Cortex of kidney (tissue), 1 donor: ENCODE measurements at places on chromosomes 1 and 21.

DNA sequence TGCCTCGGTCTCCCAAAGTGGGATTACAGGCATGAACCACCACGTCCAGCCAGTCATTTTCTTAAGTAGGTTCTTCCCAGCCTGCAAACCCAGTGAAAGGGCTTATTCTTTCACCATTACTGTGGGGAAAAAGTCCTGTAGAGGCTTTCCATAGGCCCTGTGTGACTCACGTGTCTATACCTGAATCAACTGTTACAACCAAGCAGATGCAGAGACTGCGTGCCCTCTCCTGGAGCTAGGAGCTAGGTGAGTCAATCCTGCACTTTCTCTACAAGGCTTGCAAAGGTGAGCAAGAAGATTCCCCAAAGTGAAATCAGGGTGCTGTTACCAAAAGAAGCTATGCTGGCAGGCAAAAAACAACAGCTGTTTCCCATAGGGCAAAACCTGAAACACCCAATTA is 13.8 kb upstream of the MPZL1 start:
- no peak for DNase-seq

- no peak for DNase-seq
These were observed 158.5 kb upstream of the LMO4 start for GRCh38 chr1:87170157-87170556.

DNA sequence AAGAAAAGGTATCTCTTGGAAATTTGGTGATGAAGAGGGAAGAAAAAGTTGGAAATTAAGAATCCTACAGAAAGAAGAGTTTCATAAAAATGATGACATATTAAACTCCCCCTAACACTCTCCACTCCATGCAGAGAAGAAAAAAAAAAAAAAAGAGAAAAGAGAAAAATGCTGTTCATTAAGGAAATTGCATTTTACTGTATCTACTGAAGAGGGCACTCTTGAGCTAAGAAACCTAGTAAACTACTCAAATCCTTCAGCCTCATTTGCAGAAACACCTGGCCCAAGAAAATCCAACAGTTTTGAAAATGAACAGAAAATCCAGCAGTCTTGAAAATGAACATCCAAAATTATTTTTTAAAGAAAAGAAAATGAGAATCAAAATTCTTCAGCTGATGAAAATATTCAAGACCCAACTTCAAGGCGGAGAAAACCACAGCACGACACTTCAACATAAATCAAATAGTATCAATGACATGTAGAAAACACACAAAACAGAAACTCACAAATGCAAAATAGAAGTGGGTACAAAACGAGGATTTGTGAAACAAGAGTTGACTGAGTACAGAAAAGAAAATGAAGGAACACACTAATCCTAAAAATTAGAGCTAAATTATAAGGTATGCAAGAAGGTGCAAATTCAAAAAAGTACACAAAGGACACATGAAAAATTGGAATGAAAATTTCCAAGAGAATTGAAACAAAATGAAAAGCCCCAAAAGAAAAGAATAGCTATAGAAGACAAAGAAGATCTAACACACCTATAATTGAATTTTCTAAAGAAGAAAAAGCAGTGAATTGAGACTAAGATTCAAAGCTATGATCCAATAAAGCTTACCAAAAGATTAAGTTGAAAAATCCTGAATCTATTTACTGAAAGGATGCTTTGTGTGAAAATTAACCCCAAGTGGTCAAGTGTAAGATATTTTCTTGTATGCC is 73.2 kb upstream of the DNAJC6 start:
- DNase-seq: no peak

DNA sequence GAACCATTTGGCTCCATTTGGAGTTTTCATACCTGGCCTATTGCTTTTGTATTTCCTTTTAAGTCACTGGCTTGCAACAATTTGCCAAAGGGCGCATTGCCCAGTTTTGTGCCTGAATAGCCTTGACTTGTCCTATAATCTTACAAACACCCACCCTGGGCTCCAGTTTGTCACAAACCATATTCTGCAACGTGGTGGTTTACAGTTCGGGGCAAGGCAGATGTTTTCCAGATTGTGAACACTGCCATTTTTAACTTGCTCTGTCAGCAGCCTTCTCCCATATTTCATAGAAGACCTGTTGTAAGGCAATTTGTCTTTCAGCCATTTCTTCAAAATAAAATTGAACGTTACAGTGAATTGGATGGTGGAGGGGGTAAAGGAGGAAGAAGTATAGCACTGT is 53.2 kb upstream of the UBE2U start:
- DNase-seq: no peak

GRCh38 chr1:36606641-36607262 is 124.0 kb upstream of the CSF3R start:
- no peak for DNase-seq

GRCh38 chr1:6385488-6386191 is 7.9 kb downstream of the ACOT7 start:
- DNase-seq: no peak

GRCh38 chr1:240189386-240189989 is 97.8 kb downstream of the FMN2 start:
- DNase-seq: no peak

DNA sequence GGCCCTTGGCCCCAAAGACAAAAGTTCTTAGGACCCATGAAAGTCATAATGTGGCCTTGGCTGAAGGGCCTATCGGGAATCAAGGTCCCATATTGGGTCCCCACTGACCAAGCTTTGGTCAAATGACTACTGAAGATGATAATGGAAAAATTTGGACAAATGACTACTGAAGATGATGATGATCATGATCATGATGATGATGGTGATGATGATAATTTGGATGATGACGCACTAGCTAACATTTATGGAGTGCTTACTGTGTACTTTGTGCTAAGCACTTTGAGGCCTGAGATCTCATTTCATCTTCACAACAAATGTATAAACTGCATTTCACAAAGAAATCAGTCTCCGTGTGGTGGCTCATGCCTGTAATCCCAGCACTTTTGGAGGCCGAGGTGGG is 39.4 kb downstream of the EIF2D start:
- DNase-seq: no peak

GRCh38 chr1:188433425-188433824 is 1604.7 kb downstream of the PLA2G4A start:
- DNase-seq: no peak
